ENCODE measurements at places on chromosomes 13 and 19.

DNA sequence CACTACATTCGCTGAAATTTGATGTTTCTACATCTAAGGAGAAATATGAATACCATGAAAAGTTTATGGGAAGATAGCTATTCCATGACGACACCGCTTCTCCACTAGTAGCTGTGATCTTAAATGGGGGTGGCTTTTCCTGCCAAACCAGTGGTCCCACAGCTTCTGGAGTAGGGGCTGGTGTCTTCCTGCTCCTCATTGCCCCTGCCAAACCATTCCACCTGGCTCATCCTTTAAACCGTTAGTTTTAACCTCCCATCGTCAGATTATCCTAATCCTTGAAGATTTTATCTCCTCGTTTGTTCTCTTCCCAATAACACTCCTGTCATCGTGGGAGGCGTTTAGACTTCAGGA lies 568 bp upstream of the ZNF230 start:
- no peak for DNase-seq

- DNase-seq, result no peak
These were observed 1358.5 kb upstream of the PCDH9 start for GRCh38 chr13:68588623-68589022.

DNA sequence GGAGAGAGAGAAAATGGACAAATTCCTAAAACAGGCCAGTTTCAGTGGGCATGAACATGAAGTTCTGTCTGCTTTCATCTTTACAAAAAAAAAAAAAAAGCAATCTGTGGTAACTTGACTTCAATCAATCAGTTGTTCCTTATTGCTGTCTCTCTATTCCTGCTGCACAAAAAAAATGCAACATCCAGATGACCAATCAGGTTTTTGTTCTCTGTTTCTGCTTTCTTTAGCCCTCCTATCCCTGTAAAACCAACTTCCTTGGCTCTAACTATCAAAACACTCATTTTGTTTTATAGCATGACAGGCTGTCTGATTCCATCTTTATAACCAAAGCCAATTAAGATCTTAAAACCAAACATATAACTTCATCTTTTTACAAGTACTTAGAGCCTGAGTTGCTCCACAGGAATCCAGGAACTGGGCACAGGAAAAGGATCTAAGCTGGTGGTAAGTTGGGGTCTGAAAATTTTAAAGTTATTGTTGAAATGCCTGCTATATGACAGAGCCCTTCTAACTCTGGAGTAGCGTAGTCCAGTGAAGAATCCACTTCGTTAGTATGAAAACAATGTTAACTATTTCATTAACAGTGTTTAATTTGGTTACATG lies at the start of gene FPR3:
FPR3 (plus strand) TSS at position 273 of the 606 bp plus-strand sequence. CDS start 28,592 bp downstream, outside the sequence.
- DNase-seq, result no peak

GRCh38 chr19:4232614-4233281 lies 3.4 kb downstream of the EBI3 start:
- DNase-seq, result no peak

DNA sequence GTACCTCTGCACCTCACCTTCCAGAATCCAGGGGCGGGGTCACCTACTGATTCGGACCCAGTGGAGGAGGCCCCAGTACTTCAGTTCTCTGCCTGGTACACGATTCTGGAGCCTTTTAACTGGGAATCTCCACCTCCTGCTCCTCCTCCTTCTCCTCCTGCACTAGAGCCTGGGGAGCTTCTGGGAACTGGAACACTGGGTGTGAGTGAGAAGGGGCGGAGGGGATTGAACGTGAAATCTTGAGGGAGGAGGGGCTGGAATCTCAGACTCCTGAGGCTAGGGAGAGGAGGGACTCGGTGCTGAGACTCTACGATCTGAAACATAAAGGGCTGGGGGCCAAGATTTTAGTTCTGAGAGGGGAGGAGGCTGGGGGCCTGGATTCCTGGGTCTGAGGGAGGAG lies at the start of gene KLK8:
KLK8 (minus strand) TSS at position 90 of the 400 bp plus-strand sequence. CDS start 437 bp downstream, outside the sequence.
- no peak for DNase-seq

DNA sequence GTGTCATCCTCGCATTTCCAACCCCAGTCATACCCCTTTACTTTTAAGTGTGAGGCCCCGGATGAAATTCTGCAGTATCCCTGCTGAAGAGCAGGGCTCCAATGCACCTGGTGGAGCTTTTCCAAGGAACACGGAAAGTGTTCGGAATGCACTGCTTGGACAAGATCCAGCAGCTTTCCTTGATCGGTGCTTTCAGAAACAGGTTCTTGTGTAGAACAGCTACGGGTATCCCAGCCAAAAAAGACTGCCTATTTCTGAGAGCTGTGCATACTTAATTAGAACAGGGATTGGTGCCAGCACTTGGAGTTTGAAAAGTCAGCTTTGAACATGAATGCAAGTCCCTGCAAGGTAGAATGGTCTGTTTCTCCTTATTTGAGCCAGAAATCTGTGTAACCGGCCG lies 87.2 kb upstream of the C1QTNF9B start:
- no peak for DNase-seq

- DNase-seq, result no peak
These were observed 11.3 kb upstream of the FFAR2 start for GRCh38 chr19:35436477-35437405.

DNA sequence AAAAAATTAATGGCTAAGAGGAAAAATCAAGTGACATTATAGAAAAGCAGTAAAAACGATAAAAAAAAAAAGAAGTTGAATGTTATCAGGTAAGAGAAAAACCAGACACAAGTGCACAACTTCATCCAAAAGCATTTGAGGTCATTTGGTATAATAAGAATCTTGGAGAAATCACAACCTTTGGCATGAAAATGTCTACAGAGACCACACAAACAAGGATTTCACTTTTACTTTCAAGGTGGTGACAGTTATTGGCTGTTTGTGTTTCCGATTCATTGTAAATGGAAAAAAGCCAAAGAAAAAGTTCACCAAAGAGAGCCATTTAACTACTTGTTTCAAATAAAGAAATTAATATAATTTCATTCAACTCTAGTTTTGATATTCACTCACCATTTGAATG lies 1193.5 kb downstream of the PCDH9 start:
- no peak for DNase-seq

- no peak for DNase-seq
These were observed 13.7 kb upstream of the CCL25 start for GRCh38 chr19:8038815-8039214.

GRCh38 chr19:45529420-45529785 lies 22.1 kb downstream of the VASP start:
- no peak for DNase-seq

GRCh38 chr13:79973533-79973963 lies 367.4 kb downstream of the SPRY2 start:
- peak; percentile 20 for DNase-seq

- no peak for DNase-seq
These were observed 18.7 kb downstream of the TMEM161A start for GRCh38 chr19:19119325-19120237.

GRCh38 chr13:77423296-77423695 lies 96.4 kb upstream of the MYCBP2 start:
- DNase-seq, result no peak

- no peak for DNase-seq
These were observed 15.9 kb upstream of the RANBP3 start for GRCh38 chr19:5993648-5994358.

DNA sequence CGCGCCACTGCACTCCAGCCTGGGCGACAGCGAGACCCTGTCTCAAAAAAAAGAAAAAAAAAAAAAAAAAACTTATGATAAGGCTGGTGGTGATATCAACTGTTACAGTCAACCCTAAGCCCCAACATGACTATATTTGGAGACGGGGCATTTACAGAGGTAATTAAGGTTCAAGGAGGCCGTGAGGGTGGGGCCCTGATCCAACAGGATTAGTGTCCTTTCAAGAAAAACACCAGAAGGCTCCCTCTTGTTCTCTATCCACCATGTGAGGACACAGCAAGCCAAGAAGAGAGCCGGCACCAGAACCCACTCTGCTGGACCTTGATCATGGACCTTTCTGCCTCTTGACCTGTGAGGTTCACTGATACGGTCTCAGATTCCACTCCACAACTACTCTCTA lies 14.1 kb downstream of the MIER2 start:
- no peak for DNase-seq

- no peak for DNase-seq
These were observed 145.6 kb upstream of the KLHL1 start for GRCh38 chr13:70253834-70254233.

- peak; percentile 88 for DNase-seq
These were observed 32.4 kb downstream of the RASA3 start for GRCh38 chr13:114099918-114100445.

GRCh38 chr13:44667943-44668342 lies 91.8 kb upstream of the TSC22D1 start:
- no peak for DNase-seq

DNA sequence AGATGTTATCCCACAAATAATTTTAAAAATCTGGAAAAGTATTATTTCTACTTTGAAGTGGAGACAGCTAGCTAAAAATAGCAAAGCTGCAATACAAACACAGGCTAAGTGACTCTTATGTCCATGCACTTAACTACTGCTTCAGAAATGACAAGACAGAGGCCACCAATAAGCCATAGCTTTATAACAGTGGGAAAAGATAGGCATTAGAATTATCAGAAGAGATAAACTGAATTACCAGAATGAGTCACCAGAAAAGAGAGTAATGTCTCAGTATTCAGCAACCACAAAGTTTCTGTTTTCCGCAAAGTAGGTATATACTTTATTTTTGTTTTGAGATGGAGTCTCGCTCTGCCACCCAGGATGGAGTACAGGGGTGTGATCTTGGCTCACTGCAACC lies 17.1 kb downstream of the CLN5 start:
- no peak for DNase-seq

- DNase-seq, result no peak
These were observed at the start of gene UBE2M for GRCh38 chr19:58558066-58558622. Gene UBE2M, minus strand, starts transcription at chr19:58558611. Its CDS starts 230 bp downstream, at chr19:58558381.

- no peak for DNase-seq
These were observed 1186.1 kb downstream of the SLITRK5 start for GRCh38 chr13:88857256-88857655.

DNA sequence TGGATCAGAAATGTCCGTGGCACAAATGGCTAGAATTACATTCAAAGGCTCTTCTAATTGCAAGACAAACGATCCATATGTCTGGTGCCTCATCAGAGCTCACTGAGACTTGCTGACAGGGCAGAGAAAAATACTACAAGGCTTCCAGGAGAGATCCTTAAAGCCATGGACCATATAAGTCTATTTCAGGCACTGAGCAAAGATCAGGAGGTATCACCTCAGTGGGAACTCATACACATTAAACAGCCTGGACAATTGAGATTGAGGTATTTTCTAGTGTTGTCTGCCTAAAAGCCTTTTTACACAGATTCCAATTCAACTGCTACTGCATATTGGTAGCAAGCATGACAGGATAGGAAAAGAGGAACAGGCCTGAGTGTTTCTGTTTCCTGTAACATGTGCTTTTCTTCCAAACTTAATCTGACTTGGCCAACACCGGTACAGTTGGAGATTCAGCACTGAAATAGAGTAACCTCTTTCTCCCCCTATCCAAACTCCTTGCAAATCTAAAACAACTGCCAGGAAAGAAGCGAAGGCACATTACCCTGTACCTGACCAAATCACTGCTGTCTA lies 65.9 kb downstream of the SERP2 start:
- no peak for DNase-seq

DNA sequence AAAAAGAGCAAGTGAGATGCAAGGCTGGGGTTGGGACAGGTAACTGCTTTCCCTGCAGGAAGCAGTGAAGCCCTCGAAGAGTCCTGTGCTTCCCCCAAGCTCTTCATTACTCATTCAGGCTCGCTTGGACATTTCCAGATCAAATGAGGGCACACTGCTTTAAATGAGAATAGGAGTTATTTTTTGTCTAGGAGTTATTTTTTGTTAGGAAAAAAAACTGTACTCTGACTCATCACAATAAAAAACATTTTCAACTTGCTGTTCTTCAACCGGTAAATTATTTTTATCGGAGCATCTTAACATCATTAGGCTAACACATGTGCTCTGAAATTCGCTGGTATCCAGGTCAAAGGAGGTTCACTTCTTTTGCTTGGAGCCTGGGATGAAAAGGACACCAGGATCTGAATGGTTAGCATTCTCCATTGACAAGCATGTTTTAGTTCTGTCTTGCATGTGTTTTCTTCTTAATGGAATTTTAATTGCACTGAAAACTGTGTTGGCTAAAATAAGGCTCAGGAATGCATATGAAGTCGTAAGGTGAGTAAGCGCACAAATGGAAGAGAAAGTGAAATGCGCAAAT lies 80.7 kb upstream of the STK24 start:
- DNase-seq, result no peak

GRCh38 chr19:53552001-53552721 lies 14.2 kb downstream of the ZNF331 start:
- DNase-seq, result no peak

- no peak for DNase-seq
These were observed 8.2 kb downstream of the ADGRE2 start for GRCh38 chr19:14770136-14770535.

DNA sequence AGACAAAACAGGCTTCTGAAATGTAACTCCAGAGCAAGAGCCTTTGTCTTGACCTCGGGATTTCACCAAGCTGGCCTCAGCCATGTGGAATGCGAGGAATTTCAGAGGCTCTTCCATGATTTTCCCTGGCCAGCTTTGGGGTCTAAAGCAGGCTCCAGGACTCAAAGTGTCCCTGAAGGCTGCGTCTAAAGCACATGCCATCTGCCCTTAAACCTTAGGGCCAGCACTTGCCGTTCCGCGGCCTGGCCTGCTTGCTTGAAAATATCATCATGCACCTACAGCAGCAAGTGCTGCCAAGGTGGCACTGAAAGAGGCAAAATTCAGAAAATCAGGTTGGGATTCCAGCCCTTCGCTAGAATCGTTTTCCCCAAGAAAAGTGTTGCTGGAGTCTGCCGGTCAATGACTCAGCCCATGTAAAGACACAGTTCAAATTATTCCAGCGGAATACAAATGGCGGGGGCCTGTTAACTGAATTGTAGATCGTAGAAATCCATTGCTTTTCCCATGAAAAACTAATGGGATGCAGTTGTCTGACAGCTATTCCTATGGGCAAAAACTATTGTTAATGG lies 105.7 kb upstream of the RAP2A start:
- DNase-seq, result no peak

DNA sequence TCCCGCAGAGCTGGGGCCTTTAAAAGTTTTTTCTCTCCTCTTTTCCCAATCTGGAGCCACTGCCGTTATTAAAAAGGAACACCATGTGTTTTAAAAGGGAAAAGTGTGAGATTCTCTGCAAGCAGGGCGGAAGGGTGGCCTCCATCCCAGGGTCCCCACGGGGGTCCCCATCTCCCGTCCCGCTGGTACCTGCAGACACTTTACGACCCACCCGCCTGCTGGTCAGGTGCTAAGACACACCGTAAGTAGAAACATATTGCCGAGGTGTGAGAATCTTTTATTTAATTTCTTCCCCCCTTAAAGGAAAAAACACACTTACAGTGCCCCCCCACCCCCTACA lies 1.8 kb downstream of the CRLF1 start:
- DNase-seq, result no peak

- DNase-seq, result no peak
These were observed 1485.3 kb downstream of the PCDH9 start for GRCh38 chr13:65744836-65745235.

- DNase-seq, result no peak
These were observed 437.0 kb downstream of the SUCLA2 start for GRCh38 chr13:47564041-47564440.

GRCh38 chr19:39937787-39938186 lies 3.4 kb upstream of the FCGBP start:
- DNase-seq, result no peak

- no peak for DNase-seq
These were observed 7.4 kb downstream of the ACP5 start for GRCh38 chr19:11570039-11570462.

- DNase-seq, result peak; percentile 52
These were observed 74.7 kb downstream of the GADD45B start for GRCh38 chr19:2550431-2551171.

GRCh38 chr19:44635581-44636438 lies 7.9 kb upstream of the PVR start:
- no peak for DNase-seq

GRCh38 chr13:23212671-23213070 lies 31.9 kb downstream of the SGCG start:
- peak; percentile 51 for DNase-seq

Measured in T47D (cell line).